ENCODE measurements at places on chromosomes 2 and 18. TPM values are rescaled to one million over a fixed set of nuclear protein-coding genes. Genes with fewer than 3 reads are reported as not detected.

SEPTIN10 gene
- 77.4 TPM for total RNA-seq

TPO gene
- not detected for total RNA-seq

ZBTB7C gene
- total RNA-seq = 0.17 TPM

LAPTM4A gene
- 134 TPM for total RNA-seq

DSC3 gene
- total RNA-seq = not detected

SETBP1 gene
- total RNA-seq = 1.6 TPM

DES gene
- 863 TPM for total RNA-seq

ANO7 gene
- 1.6 TPM for total RNA-seq

FSIP2 gene
- total RNA-seq = 0.13 TPM

TRABD2A gene
- 14.8 TPM for total RNA-seq

RAB1A gene
- total RNA-seq = 75.4 TPM

OXER1 gene
- 0.52 TPM for total RNA-seq

FRZB gene
- total RNA-seq = 1.1 TPM

KCNG3 gene
- total RNA-seq = not detected

PTPRM gene
- total RNA-seq = 28.1 TPM

PXDN gene
- 126 TPM for total RNA-seq

NTSR2 gene
- not detected for total RNA-seq

INPP5D gene
- total RNA-seq = 2.6 TPM
